ENCODE measurements at places on chromosomes 7 and 10.

DNA sequence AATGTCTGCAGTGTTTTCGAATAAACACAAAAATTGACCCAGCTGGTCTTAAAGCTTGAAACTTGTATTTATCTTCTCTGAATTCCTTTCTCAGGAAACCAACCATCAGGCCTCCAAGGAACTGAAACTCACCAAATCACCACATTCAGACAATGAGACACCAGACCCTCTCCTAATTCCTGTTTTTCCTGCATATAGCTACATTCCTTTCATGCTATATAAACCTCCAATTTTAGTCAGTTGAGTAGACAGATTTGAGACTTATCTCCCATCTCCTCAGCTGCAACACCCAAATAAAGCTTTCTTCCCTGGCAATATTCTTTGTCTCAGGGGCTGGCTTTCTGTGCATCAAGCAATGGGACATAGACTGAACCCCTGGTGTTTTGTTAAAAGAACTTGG lies 317.0 kb downstream of the CACNA2D1 start:
- no peak for DNase-seq

DNA sequence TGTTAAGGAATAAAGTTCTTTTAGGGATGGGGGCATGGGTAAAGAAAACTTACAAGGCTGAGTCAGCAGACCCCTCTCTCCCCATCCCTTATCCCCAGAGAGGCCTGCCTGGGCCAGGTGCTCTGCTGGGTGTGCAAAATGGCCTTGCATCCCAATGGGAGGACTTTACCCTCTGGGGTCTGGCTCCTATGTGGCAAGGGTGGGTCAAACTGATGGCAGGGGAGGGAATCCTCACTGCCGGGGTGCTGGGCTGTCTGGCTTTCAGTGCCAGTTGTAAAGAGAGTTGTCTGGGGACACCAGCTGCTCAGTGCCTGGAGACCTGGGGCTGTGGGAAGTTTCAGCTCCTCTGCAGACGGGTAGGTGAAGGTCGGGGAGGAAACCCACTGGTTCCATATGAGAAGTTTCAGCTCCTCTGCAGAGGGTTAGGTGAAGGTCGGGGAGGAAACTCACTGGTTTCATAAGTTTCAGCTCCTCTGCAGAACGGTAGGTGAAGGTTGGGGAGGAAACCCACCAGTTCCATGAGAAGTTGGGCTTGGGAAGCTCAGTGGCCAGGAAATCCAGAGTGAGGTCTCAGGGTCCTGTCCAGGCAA lies 127.2 kb upstream of the PODXL start:
- DNase-seq, result no peak

DNA sequence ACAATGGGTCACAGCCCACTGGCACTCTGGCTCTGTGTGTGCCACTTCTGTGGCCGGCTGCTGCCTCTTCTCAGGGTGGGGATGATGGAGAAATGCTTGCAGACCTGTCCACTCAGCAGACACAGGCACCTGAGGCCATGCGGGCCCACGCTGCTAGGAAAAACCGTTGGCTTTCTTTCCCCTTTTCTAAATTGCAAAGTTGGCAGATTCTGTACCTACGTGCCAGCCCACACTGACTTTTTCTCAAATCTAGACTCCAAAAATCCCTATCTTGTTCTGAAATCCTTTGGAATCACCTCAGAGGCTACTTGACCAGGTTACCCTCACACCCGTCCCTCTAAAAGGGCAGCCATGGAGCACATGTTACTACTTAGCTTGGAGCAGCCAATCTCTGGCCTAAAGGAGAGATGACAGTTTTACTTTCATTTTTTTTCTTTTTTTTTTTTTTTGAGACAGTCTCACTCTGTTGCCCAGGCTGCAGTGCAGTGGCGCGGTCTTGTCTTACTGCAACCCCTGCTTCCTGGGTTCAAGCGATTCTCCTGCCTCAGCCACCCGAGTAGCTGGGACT lies 99.4 kb downstream of the RNF216 start:
- no peak for DNase-seq

- no peak for DNase-seq
Observed at GRCh38 chr7:71220210-71220695, 88.3 kb downstream of the GALNT17 start.

- DNase-seq, result no peak
Observed at GRCh38 chr7:99679032-99679399, 780 bp downstream of the CYP3A5 start.

Data from stimulated activated CD4-positive, alpha-beta T cell treated with anti-CD3 and anti-CD28 coated beads, Interleukin-15, amount 100 ng/mL, for 24 hours (primary cell).